ENCODE measurements at places on chromosomes 3 and 15.

- no peak for DNase-seq
Observed at GRCh38 chr3:168876346-168877035, 780.8 kb upstream of the GOLIM4 start.

DNA sequence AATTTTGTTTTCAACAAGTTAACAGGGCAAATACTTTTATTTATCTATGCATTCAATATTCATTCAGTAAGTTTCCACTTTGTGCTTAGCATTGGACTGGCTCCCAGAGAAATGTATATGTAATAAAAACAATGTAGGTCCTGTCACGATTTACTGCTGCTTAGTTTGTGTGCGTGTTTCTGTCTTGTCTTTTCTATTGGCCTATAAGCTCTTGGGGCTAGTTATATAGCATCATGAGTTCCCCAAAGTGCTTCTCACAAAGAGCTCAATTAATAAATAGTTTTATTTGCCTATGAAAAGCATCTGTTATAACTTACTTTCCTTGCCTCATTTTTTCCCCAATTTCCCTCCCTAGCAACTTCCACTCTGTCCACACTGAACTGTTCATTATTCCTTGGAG, 666.7 kb upstream of the NAALADL2 start:
- no peak for DNase-seq

- DNase-seq, result no peak
Observed at GRCh38 chr3:181935915-181936314, 224.2 kb downstream of the SOX2 start.

- DNase-seq, result no peak
Observed at GRCh38 chr3:99730870-99731269, 86.8 kb upstream of the CMSS1 start.

GRCh38 chr3:182971637-182972036, 8.7 kb downstream of the DCUN1D1 start:
- DNase-seq, result no peak

Data from nephron progenitor cell (in vitro differentiated cells).